RCC 7860 (cell line): ENCODE measurements at places on chromosomes 12 and 14.

GRCh38 chr12:33587354-33587753 is 147.7 kb upstream of the SYT10 start:
- peak; percentile 55 for DNase-seq

DNA sequence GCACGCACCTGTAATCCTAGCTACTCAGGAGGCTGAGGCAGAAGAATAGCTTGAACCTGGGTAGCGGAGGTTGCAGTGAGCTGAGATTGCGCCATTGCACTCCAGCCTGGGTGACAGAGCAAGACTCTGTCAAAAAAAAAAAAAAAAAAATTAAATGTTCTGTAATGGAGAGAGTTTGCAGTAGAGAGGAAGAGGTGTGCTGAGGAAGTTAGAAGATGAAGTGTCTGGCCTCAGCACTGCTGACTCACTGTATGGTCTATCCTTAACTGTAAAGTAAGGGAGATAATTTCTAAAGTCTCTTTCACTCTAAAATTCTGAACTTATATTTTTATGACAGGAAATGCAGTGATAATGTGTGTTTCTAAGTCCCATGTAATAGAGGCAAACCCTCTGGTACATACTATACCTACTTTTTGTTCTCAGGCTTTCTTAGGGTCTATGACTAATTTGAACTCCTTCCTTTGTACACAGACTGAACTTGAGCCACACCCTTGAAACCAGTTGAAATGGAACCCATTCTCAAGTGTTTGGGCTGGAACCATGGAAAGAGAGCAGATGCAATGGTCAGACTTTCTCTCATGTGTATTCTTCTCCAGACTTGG is 278.1 kb upstream of the FAR2 start:
- DNase-seq = no peak

DNA sequence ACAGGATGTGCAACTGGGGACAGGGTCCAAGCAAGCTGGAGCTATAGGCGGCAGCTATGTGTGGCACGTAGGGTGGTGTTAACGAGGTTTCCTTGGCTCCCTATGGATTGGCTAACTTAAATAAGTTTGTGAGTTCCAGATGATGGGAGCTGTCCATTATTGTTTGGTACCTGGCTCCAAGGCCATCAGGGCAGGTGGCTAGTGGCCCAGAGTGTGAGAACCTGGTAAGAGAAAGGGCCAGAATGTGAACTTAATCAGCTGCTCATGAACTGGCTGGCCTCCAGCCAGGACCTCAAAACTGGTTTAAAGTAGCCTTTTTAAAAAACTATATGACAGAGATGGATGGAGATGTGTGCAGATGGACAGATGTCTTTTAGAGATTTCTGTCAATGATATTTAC is 1.5 kb upstream of the BDKRB2 start:
- no peak for DNase-seq

- no peak for DNase-seq
Observed at GRCh38 chr14:61380984-61381383, 59.6 kb downstream of the PRKCH start.

- DNase-seq = no peak
Observed at GRCh38 chr14:91068642-91069041, 8.2 kb upstream of the RPS6KA5 start.

DNA sequence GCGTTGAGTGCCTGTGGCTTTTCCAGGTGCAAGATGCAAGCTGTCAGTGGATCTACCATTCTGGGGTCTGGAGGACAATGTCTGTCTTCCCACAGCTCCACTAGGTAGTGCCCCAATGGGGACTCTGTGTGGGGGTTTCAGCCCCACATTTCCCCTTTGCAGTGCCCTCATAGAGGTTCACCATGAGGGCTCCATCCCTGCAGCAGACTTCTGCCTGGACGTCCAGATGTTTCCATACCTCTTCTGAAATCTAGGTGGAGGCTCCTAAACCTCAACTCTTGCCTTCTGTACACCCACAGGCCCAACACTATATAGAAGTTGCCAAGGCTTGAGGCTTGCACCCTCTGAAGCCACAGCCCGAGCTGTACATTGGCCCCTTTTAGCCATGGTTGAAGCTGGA is 52.9 kb downstream of the PRKCH start:
- no peak for DNase-seq

DNA sequence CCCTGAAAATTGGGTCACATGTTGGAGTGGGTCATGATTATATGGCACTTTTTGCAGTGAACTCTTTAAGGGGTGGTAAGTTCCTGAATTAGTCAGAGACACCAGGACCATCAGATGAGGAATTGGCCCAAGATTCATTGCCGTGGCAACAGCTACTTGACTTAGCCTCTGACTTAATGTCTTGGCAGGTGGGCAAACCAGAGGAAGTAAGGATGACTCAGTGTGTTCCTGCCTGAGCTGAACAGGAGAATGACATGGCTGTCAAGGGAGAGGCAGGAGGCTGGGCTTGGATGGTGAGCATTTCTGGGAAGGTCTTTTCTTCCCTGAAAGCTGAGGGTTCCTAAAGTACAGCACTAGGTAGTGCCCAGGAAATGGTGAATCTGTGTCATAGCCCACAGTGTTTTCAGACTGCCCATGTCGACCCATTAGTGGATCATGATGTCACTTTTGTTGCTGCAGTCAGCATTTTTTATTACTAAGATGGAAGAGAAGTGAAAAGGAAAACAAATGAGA is 170.1 kb upstream of the PWP1 start:
- DNase-seq = peak; percentile 97

DNA sequence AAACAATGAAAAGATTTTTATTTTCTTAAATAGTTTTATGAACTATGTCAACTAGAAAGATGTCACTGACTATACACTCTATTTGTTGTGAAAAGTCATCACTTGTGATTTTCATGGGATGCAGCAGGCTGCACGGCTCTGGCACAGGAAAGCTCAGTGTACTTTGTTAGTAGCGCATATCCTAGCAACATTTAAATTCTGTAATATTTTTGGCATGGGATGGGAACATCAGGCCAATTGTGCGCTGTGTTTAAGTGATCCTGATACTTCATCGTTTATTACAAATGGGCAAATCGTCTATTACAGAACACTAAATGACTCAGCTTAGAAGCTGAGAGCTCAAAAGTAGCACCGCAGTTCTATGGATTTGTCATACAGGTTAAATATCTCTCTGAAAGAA is 60.7 kb upstream of the SAV1 start:
- DNase-seq = no peak

DNA sequence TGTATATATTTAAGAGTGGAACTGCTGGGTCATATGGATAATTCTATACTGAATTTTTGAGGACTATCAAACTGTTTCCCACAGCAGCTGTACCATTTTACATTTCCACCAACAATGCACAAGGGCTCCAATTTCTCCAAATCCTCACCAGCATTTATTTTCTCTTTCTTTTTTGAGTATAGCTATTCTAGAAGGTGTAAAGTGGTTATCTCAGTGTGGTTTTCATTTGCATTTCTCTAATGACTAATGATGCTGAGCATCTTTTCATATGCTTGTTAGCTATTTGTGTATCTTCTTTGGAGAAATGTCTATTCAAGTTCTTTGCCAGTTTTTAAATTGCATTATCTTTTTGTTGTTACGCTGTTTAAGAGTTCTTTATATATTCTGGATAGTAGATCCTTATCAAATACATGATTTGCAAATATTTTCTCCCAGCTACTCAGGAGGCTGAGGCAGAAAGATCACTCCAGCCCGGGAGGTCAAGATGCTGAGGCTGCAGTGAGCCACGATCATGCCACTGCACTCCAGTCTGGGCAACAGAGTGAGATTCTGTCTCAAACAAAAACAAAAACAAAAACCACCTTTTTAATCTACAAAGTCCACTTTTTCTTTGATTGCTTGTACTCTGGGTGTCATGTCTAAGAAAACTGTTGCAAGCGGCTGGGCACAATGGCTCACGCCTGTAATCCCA is 32.8 kb downstream of the GTF2A1 start:
- no peak for DNase-seq

- DNase-seq = peak; percentile 88
Observed at GRCh38 chr14:68951035-68951797, 27.9 kb downstream of the ACTN1 start.

- DNase-seq = no peak
Observed at GRCh38 chr12:79524507-79525148, 166.1 kb downstream of the PAWR start.

GRCh38 chr12:26636710-26637328 is 196.2 kb downstream of the ITPR2 start:
- peak; percentile 81 for DNase-seq
